Glutamatergic neuron (in vitro differentiated cells): ENCODE measurements at places on chromosomes 1 and 21.
A peak's percentile ranks its signal among the peaks of the same experiment; 100 is the strongest.

- no peak for DNase-seq
Observed at GRCh38 chr1:66563094-66563800, 29.3 kb downstream of the SGIP1 start.

- DNase-seq = peak; percentile 87
Observed at GRCh38 chr1:921011-921837, 2.5 kb upstream of the SAMD11 start.

GRCh38 chr1:84711121-84711520 is 20.9 kb upstream of the SSX2IP start:
- DNase-seq = no peak

GRCh38 chr1:47732489-47732888 is 264.7 kb downstream of the TRABD2B start:
- no peak for DNase-seq

DNA sequence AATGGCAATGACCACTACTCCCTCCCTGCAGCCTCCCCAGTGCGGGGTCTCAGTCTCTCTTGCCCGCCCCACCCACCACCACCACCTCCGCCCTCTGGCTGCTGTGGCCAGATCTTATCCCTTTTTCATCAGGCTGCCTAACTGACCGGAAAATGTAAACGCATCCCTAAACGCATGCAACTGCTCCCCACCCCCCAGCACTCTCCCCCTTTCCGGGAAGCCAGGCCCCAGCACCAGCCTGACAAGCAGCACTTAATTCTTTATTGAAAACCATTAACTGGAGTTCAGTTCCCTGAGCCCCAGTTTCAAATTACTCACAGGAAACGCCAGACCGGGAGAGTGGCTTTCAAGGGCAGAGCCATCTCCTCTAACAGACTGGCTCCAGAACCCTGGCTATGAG is 147.7 kb downstream of the DMRTA2 start:
- DNase-seq = peak; percentile 77

DNA sequence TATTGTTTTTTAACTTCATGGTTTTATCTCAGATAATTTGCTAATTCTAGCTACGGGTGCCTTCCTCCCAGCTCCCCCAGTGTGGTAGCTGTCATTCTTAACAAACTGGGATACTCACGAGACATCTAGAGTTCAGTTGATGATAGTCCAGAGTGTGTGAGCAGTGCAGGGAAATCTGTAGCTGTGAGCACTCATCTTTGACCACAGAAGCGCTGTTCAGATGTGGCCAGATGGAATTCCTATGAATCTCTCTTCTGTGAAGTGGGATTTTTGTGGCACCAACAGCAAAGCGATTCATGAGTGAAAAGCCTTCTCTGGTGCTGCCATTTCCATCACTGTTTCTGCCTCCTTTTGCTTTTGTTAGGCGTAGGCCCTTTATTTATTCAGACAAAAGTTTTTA is 125.1 kb downstream of the NFIA start:
- DNase-seq = no peak
